ENCODE measurements at places on chromosomes 13 and 19.

GRCh38 chr13:52878831-52879230 is 30.4 kb upstream of the PCDH8 start:
- DNase-seq: no peak

GRCh38 chr13:98144027-98144741 is 1.3 kb downstream of the FARP1 start:
- DNase-seq: peak; percentile 66

- no peak for DNase-seq
Observed at GRCh38 chr19:45133661-45134060, 27.1 kb downstream of the NKPD1 start.

- DNase-seq: no peak
Observed at GRCh38 chr19:48915757-48916156, 15.6 kb downstream of the NUCB1 start.

DNA sequence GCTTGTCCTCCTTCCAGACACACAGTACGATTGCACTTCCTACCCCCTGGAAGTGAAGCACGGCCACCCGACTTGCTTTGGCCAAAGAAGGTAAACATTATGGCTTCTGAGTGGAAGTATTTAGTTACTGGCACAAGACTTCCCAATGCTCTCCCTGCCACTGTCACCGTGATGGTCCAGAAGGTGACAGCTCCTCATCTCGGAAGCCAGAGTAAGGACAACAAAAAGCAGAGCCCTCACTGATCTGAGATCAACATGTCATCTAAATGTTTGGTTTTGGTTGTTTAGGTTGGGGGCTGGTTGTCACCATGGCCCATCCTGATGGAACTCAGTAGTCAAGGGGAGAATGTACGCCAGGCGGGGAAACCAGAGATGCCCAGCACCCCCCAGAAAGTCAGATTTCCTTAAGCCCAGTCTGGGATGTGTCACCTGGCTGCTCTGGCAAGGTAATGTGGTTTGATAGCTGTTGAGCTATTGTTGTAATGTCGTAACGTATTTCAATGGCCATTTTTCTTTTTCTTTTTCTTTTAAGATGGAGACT is 170.1 kb upstream of the ZNF536 start:
- no peak for DNase-seq
